ENCODE measurements at places on chromosomes 4 and X. TPM values are rescaled to one million over a fixed set of nuclear protein-coding genes. Genes with fewer than 3 reads are reported as not detected.
A peak's percentile ranks its signal among the peaks of the same experiment; 100 is the strongest.

PNMA5 gene
- total RNA-seq: not detected

NLGN3 gene
- total RNA-seq: 1.5 TPM

AFF2 gene
- 13.0 TPM for total RNA-seq

PCYT1B gene
- total RNA-seq: 3.8 TPM

SLC10A6 gene
- total RNA-seq: 0.37 TPM

GUCY1B1 gene
- 36.9 TPM for total RNA-seq

TCEAL8 gene
- 46.4 TPM for total RNA-seq

PSMD10 gene
- total RNA-seq: 40.2 TPM

GRCh38 chr4:155960522-155960921 lies 6.9 kb upstream of the CTSO start:
- no peaks in the 10 kb centered on the region for H3K4me1 ChIP-seq
- no peak overlapping the region for H3K27ac ChIP-seq
- no peak for DNase-seq
- H3K4me3 ChIP-seq: no peak overlapping the region
- H3K27me3 ChIP-seq: no peaks in the 10 kb centered on the region

- no peak overlapping the region for H3K4me3 ChIP-seq
- H3K27me3 ChIP-seq: no peaks in the 10 kb centered on the region
- H3K27ac ChIP-seq: no peak overlapping the region
- no peaks in the 10 kb centered on the region for H3K4me1 ChIP-seq
- no peaks in the 10 kb centered on the region for H3K36me3 ChIP-seq
- DNase-seq: no peak
Observed at GRCh38 chrX:78708262-78708661, 39.3 kb upstream of the LPAR4 start.

DNA sequence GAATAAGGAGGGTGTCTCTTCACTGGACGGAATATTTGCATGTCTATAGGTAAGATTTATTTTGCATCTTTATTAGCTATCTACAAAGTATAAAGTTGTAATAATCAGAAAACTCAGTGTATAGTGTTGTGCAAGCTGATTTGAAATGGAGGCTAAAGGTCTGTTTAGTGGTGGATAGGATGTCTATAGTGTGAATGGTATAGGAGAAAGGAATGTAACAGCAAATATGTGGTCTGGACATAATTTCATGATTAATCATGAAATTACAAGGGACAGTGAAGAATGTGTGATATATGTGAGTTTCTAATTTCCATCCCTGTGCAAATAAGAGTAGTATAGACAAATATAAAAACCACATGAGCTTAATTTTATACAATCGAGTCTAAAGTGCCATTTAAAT lies 79.3 kb upstream of the CAMK2D start:
- no peaks in the 10 kb centered on the region for H3K36me3 ChIP-seq
- no peak overlapping the region for H3K4me3 ChIP-seq
- no peaks in the 10 kb centered on the region for H3K4me1 ChIP-seq
- no peak for DNase-seq

DNA sequence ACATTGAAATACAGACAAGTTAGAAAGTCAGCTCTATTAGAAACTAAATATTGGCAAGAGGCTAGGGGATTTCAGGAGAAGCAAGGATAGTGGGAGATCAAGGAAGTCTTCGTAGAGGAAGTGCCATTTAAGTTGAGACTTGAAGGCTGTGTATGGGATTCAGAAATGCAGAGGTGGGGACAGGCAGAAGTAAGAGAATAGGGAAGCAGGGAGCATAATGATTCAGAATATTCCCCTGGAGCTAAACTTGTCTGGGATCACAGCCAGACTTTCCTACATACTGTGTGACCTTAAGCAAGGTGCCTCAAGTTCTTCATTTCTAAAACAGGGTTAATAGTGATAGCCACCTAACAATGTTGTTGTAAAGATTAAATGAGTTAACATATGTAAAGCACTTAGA lies 108.8 kb downstream of the DDIT4L start:
- H3K4me1 ChIP-seq: no peaks in the 10 kb centered on the region
- no peak overlapping the region for H3K4me3 ChIP-seq
- no peak for DNase-seq
- H3K27me3 ChIP-seq: no peaks in the 10 kb centered on the region

GRCh38 chr4:114366368-114366767 lies 232.2 kb upstream of the UGT8 start:
- H3K36me3 ChIP-seq: no peaks in the 10 kb centered on the region
- H3K27ac ChIP-seq: no peak overlapping the region
- no peaks in the 10 kb centered on the region for H3K27me3 ChIP-seq
- H3K4me3 ChIP-seq: no peak overlapping the region

GRCh38 chr4:40395908-40396793 lies 61.0 kb downstream of the CHRNA9 start:
- H3K4me3 ChIP-seq: no peak overlapping the region
- H3K27me3 ChIP-seq: no peaks in the 10 kb centered on the region
- H3K27ac ChIP-seq: no peak overlapping the region
- peak; percentile 58 for DNase-seq
- peaks cover 14% of the 10 kb centered on the region for H3K4me1 ChIP-seq

GRCh38 chr4:175369087-175369486 lies 443.0 kb downstream of the GPM6A start:
- no peaks in the 10 kb centered on the region for H3K36me3 ChIP-seq
- no peak overlapping the region for H3K27ac ChIP-seq
- no peaks in the 10 kb centered on the region for H3K27me3 ChIP-seq
- no peak for DNase-seq
- H3K4me1 ChIP-seq: no peaks in the 10 kb centered on the region
- no peak overlapping the region for H3K4me3 ChIP-seq

DNA sequence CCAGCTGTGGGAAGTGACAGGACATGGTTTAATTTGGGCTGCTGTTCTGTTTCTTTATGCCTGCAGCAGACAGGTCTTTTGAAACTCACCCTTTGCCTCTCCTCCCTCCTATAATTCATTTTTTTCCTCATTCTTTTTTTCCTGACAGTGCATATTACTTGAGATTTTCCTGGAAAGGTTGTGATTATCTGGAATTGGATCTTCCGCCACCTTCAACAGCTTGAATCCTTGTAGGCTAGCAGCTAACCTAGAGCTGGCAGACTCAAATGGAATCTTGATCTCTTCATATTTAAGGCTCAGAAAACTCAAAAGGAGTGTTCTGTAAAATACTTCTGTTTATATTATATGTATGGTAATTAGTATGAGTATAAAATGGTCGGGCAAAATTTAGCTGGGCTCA lies 49.3 kb upstream of the CLCN4 start:
- H3K27me3 ChIP-seq: peaks cover 5% of the 10 kb centered on the region
- H3K4me1 ChIP-seq: no peaks in the 10 kb centered on the region
- no peak for DNase-seq
- H3K36me3 ChIP-seq: peaks cover 7% of the 10 kb centered on the region
- no peak overlapping the region for H3K4me3 ChIP-seq
- peak overlapping the region; percentile 49 for H3K27ac ChIP-seq

- no peak for DNase-seq
- H3K4me1 ChIP-seq: no peaks in the 10 kb centered on the region
- H3K27me3 ChIP-seq: no peaks in the 10 kb centered on the region
- H3K27ac ChIP-seq: peak overlapping the region; percentile 92
- H3K36me3 ChIP-seq: no peaks in the 10 kb centered on the region
- H3K4me3 ChIP-seq: no peak overlapping the region
Observed at GRCh38 chr4:3481783-3482393, 18.8 kb downstream of the DOK7 start.

DNA sequence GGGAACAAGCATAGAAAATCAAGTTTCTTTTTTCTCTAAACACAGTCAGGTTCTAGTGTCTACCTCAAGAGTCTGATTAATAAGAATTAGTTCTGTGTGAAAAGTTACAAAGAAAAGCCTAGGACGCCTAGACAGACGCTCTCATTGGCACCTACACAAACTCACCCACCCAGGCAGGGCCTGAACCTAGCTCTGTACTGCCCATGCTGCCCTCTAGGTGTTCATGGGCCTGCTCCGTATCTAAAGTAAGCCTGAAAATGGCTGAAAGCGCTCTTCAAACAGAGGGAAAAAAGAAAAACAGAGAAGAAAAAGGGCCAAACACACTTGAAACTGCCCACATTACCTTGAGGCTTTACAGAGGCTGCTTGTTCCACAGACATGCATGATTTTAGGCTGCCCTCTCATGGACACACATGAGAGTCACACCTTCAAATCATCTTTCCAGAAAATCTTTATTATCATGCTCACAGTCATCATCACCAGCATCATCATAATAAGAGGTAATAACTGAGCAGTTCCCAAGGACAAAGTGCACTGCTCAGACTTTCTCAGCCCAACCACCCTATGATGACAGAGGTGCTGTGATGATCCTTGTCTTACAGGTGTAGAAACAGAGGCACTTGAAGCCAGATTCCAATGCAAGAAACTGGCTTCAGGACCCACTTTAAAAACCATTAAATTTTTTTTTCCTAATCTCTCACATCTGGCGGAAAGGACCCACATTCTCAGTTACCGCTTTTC lies 49.6 kb downstream of the MAP7D2 start:
- no peak overlapping the region for H3K27ac ChIP-seq
- H3K4me3 ChIP-seq: no peak overlapping the region
- no peaks in the 10 kb centered on the region for H3K4me1 ChIP-seq
- no peaks in the 10 kb centered on the region for H3K36me3 ChIP-seq

GRCh38 chr4:156633847-156634246 lies 337.8 kb downstream of the PDGFC start:
- no peak overlapping the region for H3K4me3 ChIP-seq
- no peak overlapping the region for H3K27ac ChIP-seq
- no peak for DNase-seq
- no peaks in the 10 kb centered on the region for H3K27me3 ChIP-seq

DNA sequence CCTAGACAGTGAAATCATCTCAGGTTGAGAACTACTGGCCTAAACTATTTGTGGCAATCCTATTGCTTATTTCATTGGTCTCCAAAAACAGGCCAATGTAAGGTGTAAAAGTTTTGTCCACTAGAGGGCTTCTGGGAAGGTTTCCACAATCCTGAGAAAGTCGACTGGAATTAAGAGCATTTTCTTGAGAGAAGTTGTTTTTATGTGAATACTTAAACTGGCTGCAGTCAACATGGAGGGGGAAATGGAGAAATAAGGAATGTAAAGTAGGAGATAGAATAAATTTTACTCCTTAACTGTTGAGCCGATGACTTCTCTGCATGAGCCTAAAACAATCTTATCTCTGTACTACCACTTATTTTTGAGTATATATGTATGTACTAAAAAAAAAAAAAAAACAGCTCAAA lies 11.0 kb upstream of the EIF4E start:
- no peaks in the 10 kb centered on the region for H3K36me3 ChIP-seq
- H3K4me3 ChIP-seq: no peak overlapping the region
- peak; percentile 80 for DNase-seq
- no peak overlapping the region for H3K27ac ChIP-seq
- no peaks in the 10 kb centered on the region for H3K4me1 ChIP-seq
